ENCODE measurements at places on chromosomes 5 and 9.

DNA sequence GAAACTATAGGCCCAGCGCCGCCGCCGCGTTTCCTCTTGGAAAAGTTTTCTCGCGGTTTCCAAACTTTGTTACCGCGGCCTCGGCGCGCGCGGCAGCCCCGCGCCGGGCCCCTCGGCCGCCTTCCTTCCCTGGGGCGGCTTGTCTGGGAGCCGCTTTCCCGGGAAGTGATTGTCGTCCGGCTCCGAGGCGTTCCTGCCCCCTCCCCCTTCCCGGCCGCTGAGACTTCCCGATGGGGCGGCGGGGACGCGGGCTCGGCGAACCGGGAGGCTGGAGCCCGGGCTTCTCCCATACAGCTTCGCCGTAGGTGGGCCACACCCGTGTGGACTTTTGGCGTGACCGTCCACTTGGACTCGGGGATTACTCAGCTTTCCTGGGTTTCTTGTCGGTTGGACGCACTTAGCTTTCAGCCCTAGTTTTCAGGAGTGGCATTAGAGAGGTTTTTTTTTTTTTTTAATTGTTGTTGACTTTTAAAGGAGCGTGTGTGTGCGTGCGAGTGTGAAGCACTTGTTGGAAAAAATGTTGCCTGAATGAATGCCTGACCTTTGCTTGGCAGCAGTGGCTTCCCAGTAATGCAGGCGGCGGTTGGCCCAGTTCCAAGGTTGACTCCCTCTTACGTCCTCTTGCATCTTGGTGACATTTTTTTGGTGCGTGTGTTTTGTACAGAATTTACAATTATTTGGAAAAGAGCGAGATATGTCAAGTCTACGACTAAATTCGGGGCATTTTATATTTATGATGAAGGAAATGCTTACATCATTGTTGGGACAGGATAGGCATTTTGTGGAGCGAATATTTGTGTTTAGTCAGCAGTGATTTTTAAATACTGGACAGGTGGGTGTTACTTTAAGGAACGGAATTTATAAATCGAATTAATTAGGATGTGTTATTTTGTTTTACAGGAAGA is 821 bp downstream of the CTNNA1 start:
- DNase-seq = peak; percentile 65

DNA sequence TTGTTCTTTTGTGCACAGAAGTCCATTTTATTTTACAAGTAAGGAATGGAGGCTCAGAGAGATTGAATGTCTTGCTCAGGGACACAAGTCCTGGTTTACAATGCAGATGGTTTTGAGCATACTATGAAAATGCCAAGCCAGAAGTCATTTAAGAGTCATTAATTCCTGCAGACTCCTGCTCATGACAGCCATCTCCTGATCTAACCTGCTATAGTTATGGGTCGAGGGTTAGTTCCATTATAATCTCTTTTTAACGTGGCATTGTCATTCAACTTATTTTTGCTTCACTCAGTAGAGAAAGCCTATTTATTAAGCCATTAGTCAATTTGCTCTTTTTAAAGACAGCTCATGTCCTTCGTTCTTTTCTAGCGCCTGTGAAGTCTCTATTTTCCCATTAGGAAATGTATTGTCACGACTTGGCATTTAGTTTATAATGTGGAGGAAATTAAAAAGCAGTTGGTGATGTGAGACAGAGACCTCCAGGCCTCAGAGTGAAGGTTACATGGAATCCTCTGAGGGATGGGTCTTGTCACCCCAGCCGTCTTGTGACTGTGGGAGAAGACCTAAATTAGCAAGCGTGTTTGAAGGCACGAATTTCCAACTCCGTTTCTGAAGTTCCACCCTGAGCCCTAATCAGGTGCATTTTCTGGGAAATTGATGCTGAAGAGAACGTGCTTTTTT is 84.1 kb downstream of the ACTBL2 start:
- DNase-seq = no peak

DNA sequence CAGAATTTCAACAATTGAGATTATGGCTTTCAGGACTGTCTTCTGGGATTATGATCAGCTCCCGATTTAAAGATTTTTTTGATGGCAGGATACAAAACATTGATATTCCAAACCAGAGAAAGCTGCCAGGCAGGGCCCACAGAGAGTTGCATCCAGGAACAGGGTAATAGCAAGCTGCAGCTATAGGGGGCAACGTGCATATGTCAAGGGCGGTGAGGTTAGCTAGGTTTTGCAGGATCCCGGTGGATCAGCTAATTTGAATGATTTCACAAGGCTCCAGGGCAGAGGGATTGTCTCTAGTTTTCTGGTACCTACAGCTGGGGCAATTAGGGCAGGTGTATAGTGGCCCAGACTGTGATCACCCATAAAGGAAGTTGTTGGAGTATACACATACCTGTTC is 339.4 kb downstream of the CHSY3 start:
- DNase-seq = no peak

DNA sequence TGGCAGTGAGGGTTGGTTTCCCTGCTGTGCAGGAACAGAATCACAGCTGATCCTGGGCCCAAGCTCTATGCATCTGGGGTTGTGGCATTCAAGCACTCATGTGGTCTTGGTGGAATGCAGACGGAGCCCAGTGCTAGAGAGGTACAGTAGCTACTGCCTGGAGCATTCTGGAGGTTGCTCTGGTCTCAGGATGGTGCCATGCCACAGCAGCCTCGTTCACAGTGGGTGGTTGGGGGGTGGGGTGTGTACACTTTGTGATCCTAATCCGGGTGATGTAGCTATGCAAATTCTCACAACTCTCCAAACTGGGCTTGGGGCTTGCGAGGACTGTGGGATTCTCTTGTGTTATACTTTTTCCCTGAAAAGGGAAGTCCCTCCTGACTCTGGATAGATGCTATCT is 45.2 kb downstream of the FGD3 start:
- peak; percentile 89 for DNase-seq

DNA sequence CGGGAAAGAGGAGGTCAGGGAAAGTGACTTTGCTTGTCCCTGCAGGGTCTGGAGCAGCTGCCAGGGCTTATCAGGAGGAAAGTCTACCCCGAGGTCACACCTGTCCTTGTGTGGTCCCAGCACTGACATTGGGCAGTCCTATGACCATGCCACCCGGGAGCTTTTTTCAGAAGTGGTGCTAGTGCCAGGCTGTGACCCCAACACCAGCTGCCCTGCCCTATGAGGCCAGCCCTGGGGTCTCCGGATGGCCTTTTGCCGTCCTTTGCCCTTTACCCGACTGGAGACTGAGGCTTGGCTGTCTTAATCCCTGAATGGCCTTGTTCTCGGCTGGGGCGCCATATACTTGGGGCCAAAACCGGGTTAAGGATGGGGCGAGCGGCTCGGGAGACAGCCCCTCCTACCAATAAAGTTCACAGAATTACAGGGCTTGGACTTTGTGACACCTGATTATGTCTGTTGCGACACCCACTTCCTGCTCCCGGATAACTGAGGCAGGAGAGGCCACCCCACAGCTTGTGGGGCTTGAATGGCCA is 22.2 kb upstream of the SLC9A3 start:
- DNase-seq = no peak

DNA sequence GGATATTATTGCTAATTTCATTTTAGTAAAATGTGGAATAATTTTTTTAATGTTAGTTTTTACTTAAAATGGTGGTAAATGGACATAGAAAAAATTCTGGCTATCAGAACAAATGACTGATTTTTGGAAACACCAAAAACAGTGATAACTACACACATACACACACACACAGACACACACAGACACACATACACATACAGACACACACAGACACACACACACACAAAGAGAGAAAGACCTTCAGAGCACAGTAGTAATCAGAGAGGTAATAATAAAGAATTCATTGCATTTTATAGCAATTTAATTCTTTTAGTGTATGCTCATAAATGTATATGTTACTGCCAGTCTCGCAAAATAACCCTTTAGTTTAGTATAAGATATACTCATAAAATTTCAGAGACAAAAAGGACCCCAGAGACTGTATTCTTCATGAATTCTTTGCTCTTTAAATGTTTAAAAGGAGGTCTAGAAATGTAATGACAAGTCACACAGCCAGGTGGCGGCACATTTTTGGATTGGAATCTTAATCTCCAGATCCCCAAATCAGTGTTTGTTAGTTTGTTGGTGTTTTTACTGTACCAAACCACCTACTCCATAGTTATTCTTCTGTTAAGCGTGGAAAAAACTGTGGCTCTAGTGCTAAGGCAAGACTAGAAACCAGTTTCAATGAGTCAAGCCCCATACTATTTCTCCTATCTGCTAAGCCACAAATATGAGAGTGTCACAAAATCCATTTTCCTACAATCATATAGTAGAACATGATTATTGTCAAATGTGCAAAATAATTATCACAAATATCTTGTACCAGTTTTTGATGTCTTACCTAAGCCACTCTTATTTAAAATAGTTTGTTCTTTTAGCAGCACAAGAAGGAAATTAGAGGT is 109.9 kb downstream of the EDIL3 start:
- DNase-seq = no peak

GRCh38 chr5:11322133-11322532 is 561.1 kb upstream of the DAP start:
- no peak for DNase-seq

GRCh38 chr9:75051285-75051684 is 23.2 kb upstream of the CARNMT1 start:
- DNase-seq = no peak

DNA sequence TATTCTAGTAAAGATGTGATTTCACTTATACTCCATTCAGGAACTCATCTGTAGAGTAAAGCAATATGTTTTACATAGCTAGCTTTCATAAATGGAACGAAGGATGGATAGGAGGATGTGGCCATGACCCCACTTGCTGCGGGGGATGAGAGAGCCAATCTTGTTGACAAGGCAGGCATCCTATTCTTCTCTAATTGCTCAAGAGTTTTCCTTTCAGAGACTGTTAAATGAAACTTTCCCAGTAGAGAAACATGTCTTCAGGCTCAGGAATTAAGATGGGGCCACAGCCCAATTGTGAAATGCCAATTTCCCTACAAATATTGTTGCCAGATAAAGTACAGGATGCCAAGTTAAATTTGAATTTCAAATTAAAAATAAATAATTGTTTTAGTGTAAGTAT is 196.2 kb upstream of the TUT7 start:
- DNase-seq = no peak

GRCh38 chr5:14039063-14039462 is 94.6 kb upstream of the DNAH5 start:
- no peak for DNase-seq

DNA sequence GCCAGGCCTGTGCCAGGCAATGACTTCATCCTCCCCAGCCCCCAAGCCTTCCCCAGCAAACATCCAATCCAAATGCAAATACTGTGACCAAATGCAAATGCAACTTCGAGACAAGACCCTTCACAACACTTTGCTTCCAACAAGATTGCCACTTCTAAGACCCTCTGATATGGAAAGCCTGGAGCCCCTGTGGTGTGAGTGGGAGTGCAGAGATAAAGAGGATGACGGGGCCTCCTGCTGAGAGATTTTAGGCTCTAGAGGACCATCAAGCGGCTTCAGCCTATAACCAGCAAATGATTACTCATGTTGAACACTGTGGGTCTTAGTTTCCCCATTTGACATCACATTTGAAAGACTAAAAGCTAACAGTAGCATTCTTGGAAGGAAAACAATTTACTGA is 46.6 kb upstream of the GABRP start:
- no peak for DNase-seq

DNA sequence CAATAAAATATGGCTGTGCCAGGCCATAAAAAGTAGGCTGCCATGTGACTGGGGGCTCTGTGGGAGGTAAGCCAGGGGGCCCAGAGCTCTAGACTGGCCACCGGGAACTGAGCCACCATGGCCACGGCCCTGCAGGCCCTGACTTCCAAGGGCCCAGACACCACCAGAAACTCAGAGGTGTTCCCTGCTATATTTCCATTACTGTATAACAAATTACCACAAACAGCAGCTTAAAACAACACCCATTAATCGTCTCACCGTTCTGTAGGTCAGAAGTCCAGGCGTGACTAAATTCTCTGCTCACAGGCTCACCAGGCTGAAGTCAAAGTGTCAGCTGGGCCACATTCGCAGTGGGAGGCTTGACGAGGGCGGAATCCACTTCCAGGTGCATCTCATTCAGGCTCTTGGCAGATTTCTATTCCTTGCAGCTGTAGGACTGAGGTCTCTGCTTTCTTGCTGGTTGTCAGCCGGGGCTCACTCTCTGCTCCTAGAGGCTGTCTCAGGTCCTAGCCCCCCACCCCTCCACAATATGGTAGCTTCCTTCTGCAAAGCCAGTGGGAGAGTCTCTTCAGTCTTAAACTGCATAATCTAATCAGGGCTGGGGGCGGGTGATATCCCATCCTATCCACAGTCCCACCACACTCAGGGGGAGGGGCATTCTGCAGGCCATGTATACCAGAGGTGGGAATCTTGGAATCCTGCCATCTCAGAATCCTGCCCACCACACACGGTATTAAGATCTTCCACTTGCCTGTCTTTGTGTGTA is 125.4 kb downstream of the C5orf15 start:
- no peak for DNase-seq

GRCh38 chr5:157050050-157050449 is 8.9 kb downstream of the HAVCR1 start:
- no peak for DNase-seq

- no peak for DNase-seq
Measured at GRCh38 chr5:6716629-6717149, 3.5 kb downstream of the TENT4A start.

- no peak for DNase-seq
Measured at GRCh38 chr5:38622723-38623129, 66.3 kb upstream of the LIFR start.

- DNase-seq = no peak
Measured at GRCh38 chr9:105117234-105117633, 127.2 kb upstream of the SLC44A1 start.

GRCh38 chr5:134022333-134022732 is 17.6 kb upstream of the VDAC1 start:
- DNase-seq = no peak

DNA sequence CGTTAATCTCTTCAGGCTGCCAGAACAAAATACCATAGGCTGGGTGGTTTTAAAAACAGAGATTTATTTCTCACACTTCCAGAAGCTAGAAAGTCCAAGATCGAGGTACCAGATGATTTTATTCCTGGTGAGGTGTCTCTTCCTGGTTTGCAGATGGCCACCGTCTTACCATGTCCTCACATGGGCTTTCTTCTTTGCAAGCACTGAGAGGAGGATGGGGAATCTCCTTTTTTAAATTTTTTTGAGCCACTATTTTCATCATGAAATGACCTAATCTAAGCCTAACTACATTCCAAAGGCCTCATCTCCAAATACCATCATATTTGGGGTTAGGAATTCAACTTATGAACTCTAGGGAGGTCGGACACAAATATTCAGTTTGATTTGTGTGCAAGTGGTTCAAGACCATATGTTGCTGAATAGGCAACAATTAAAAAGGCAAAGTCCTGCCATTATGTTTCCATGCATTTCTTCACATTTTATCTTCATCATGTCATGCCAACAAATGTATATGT is 371.2 kb downstream of the CDH18 start:
- no peak for DNase-seq

GRCh38 chr5:168474319-168474718 is 12.0 kb upstream of the RARS1 start:
- DNase-seq = no peak

- peak; percentile 41 for DNase-seq
Measured at GRCh38 chr5:172733131-172733973, 37.6 kb downstream of the DUSP1 start.

GRCh38 chr5:21152611-21153010 is 1164.6 kb upstream of the CDH18 start:
- no peak for DNase-seq

GRCh38 chr9:75775966-75776691 is 114.3 kb upstream of the PCSK5 start:
- no peak for DNase-seq

Measured in T47D (cell line).